ENCODE measurements at places on chromosomes 4 and X.

DNA sequence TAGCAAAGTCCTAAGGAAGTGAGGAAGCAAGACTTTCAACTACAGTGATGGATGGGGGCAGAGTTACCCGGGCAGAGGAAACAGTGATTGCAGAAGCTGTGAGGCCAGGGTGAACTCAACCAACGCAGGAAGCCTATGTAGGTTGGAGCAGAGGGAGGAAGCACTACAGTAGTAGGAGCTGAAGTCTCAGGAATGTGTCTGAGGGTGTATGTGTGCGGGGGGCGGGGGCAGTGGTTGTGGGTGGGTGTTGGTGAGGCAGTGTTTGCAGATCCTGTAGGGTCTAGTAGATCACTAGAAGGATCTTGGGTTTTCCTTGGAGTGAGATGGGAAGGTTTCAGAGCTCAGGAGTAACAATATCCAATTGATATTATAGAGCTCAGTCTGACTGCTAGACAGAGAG is 9.9 kb upstream of the MID1 start:
- DNase-seq = no peak

DNA sequence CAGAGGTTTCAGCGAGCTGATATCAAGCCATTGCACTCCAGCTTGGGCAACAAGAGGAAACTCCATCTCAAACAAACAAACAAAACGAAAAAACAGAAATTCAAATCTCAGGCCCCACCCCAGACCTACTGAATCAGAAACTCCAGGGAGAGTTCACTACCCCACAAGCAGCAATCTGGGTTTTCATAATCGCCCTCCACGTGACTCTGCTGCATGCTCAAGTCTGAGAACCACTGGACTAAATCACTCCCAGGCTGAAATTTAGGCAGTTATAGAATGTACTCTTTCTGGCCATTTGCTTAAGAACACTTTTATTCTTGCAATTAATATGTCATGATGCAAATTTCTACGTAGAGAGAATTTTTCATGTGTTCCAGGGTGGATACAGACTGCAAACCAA is 287.3 kb downstream of the USP46 start:
- DNase-seq = no peak

DNA sequence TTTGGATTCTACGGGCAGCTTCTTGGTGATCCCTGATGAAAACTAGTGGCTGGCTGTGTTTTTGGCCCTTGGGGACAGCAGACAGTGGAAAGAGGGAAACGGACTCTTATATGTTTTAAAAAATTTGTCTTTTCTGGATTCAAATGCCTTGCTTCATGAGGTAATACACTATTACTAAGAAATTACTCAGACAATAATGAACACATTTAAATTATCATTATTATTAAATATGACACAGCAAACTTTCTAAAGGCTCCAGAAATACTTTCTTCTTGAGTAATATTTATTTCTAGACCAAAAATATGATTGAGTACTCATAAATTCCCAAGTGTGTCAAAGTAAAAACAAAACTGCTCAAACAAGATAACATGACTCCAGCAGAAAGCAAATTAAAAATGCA is 520.7 kb upstream of the AADAT start:
- DNase-seq = no peak

DNA sequence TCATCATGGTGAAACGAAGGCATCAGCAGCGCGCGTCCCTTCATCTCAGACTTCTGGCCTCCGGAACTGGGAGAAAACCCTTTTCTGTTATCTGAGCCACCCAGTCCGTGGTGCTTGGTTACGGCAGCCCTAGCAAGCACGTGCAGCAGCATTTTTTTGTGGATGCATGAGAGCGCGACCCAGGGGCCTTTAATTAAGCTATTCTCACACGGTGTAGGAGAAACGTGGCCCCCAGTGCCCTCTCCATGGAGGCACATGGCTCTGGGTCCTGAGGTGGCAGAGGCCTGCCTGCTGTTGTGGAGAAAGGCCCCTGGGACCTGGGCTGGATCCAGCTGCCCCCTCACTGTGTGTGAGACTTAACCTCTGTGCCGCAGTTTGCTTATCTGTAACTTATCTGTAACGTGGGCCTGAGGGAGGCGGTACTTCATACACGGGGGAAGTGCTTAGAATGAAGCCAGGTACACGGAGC is 9.5 kb downstream of the CLCN4 start:
- no peak for DNase-seq

GRCh38 chrX:105829011-105829410 is 6.7 kb downstream of the NRK start:
- DNase-seq = no peak

- DNase-seq = no peak
These were observed 393.9 kb upstream of the CTSO start for GRCh38 chr4:156347412-156348075.

DNA sequence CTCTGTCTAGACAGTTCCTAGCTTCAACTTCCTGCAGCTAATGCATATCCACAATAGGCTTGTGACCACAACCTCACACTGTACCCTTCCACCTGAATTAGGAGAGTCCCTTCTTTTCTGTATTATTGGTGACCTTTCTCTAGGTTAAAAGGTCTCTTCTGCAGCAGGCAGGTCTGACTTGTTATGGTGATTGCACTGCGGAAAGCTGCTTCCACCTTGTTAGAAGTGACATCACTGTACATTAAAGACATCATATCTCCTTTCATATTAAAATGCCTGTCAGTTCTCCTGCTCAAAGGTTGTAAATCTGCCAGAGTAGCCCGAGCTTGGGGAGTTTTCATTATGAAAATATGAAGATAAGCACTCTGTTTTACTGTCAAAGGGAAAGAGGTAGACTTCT is 21.5 kb upstream of the LSM6 start:
- no peak for DNase-seq

DNA sequence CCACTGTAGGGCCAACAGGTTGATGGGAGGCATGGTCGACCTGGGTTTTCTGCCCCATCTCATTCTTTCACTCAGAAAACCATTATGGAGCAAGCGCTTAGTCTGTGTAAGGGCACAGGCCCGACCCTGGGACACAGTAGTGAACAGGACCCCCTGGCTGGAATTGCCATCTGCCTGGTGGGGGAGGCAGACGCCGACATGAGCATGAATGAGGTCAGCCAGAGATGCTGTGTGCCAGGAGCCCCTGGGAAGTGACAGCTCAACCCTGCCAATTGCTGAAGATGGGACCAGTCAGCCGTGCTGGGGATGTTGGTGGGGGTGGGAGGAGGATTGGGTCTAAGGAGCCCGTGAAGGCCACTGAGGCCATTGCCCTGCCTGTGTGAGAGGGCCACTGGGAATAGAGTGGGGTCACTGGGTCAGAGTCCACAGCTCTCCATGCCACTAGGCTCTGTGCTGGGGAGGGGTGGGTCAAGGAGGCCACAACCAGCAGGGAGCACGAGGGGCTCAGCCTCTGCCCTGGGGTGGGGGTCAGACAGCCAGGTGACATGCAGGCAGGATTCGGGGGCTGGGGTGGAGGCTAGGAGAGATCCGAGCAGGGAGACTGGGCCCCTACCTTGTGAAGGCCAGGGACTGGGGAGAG is 31.0 kb downstream of the ZNF185 start:
- no peak for DNase-seq

- no peak for DNase-seq
These were observed 425.1 kb downstream of the RAB28 start for GRCh38 chr4:13059019-13059418.

DNA sequence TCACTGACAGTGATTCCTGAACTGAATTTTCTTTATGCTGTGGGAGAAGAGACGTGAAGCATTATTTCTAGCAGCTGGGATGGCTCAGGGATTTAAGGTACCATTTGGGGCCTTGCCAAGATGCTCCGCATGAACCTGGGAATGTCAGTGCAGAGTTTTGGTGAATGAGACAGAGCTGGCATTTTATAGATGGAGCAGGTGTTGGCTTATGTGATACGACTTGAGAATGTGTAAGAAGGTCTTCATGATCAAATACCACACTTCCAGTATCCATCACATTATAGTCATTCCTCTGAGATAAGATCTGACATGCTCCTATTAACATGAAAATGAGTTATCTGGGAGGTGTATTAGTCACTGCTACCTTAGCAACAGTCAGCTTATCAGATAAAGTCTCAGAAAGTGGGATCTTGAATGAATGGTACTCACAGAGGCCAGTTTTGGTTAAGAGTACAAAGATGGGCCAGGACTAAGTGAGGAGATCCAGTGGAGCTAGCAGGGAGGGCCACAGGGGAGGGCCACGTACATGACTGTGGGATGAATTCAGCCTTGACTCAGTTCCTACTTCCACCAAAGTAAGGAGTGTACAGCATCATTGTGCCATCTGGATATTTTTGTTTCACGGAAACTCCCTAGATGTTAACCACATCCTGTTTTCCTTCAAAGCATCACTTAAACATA is 116.7 kb downstream of the SPCS3 start:
- DNase-seq = no peak

GRCh38 chrX:13533726-13534125 is 35.7 kb upstream of the EGFL6 start:
- no peak for DNase-seq

GRCh38 chr4:117324851-117325491 is 239.6 kb upstream of the TRAM1L1 start:
- no peak for DNase-seq

GRCh38 chrX:106378616-106379015 is 210.5 kb downstream of the PWWP3B start:
- DNase-seq = no peak

- peak; percentile 25 for DNase-seq
These were observed 20.1 kb downstream of the SLC7A11 start for GRCh38 chr4:138222046-138222445.

DNA sequence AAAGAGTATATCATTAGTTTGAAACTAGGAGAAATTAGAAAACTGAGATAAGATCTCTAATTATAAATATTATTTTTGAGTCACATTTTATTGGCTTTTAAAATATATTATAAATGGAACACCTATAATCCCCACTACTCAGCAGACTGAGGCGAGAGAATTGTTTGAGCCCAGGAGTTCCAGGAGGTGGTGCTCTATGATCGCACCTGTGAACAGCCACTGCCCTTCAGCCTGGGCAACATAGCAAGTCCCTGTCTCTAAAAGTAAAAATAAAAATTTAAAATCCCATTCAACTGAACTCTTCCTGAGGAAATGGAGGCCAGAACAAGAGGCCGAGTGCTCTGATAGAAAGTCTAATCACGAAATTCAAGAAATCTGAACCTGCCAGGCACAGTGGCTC is 6.3 kb upstream of the C4orf36 start:
- peak; percentile 29 for DNase-seq

GRCh38 chrX:98548519-98548918 is 1664.8 kb downstream of the RPA4 start:
- no peak for DNase-seq

- DNase-seq = no peak
These were observed 158.6 kb upstream of the ADGRL3 start for GRCh38 chr4:61041527-61041926.

DNA sequence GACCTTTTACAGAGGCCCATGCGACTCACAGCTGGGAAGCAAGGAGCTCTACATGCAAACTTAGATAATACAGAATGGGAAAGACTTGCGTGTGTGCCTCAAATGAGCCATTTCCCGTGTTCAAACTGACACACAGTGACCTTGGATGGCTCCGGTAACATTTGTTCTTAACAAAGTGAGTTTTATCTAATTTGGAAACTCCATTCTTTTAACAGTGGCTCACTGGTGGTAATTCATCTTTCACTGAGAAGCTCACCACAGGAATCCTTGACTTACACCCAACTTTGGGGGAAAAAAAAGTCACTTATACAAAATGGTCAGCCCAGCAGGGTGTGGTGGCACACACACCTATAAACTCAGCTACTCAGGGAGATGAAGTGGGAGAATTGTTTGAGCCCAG is 190.6 kb downstream of the LDB2 start:
- DNase-seq = no peak

DNA sequence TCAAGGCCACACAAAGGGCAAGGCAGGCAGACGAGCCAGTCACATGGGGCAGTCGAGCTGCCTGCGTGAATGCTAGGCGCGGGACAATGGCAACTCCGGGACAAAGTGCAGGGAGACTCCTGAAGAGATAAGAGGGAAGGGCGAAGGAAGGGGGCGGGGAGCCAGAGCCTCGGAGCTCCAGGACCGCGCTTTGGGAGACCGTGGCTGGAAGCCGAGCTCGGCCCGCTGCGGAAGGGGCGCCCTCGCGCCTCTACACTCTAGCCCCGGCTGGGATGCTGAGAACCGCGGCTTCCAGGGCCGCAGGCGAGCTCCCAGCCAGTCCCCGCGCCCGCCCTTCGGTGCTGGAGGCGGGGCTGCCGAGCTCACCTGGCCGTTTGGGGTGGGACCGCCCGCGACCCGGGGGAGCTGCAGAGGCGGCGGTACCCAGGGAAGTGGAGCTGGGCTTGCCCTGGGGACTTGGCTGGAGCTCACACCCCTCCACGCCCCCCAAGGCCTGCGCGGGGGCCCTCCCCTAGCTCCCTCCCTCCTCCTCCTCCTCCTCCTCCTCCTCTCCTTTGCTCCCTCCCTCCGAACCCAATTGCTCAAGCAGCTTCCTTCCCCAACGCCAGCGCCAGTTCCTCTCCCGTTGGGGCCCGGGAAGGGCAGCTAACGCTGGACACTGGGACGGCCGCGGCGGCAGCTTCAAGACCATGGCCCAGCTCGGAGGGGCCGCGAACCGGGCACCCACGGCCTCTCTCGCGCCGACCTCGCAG is at the start of gene SOWAHD:
TSS of gene SOWAHD (plus strand) at position 610 of the 752 bp plus-strand sequence. CDS start at position 690, 80 bp downstream.
- DNase-seq = peak; percentile 29
